Heart left ventricle (tissue), 16 donors: ENCODE measurements at places on chromosomes 7 and 10. TPM values are rescaled to one million over a fixed set of nuclear protein-coding genes. Genes with fewer than 3 reads are reported as not detected.

WNT2 gene
- 1.2 TPM for total RNA-seq

KLF14 gene
- total RNA-seq, result not detected

- H3K4me1 ChIP-seq, result peaks cover 13% of the 10 kb centered on the region
- no peaks in the 10 kb centered on the region for H3K27me3 ChIP-seq
- no peaks in the 10 kb centered on the region for H3K36me3 ChIP-seq
- no peak overlapping the region for H3K4me3 ChIP-seq
- no peak overlapping the region for H3K27ac ChIP-seq
- no peak for DNase-seq
These were observed 225.6 kb upstream of the IGFBP3 start for GRCh38 chr7:46146454-46147255.

- H3K27me3 ChIP-seq, result no peaks in the 10 kb centered on the region
- H3K36me3 ChIP-seq, result no peaks in the 10 kb centered on the region
- DNase-seq, result no peak
- no peak overlapping the region for H3K4me3 ChIP-seq
- H3K27ac ChIP-seq, result no peak overlapping the region
- H3K4me1 ChIP-seq, result no peaks in the 10 kb centered on the region
These were observed 268.0 kb upstream of the SEMA3D start for GRCh38 chr7:85454904-85455303.

- H3K27me3 ChIP-seq, result no peaks in the 10 kb centered on the region
- no peak overlapping the region for H3K4me3 ChIP-seq
- no peak overlapping the region for H3K27ac ChIP-seq
- peaks cover 91% of the 10 kb centered on the region for H3K4me1 ChIP-seq
These were observed 123.1 kb downstream of the NRBF2 start for GRCh38 chr10:63256009-63256773.

DNA sequence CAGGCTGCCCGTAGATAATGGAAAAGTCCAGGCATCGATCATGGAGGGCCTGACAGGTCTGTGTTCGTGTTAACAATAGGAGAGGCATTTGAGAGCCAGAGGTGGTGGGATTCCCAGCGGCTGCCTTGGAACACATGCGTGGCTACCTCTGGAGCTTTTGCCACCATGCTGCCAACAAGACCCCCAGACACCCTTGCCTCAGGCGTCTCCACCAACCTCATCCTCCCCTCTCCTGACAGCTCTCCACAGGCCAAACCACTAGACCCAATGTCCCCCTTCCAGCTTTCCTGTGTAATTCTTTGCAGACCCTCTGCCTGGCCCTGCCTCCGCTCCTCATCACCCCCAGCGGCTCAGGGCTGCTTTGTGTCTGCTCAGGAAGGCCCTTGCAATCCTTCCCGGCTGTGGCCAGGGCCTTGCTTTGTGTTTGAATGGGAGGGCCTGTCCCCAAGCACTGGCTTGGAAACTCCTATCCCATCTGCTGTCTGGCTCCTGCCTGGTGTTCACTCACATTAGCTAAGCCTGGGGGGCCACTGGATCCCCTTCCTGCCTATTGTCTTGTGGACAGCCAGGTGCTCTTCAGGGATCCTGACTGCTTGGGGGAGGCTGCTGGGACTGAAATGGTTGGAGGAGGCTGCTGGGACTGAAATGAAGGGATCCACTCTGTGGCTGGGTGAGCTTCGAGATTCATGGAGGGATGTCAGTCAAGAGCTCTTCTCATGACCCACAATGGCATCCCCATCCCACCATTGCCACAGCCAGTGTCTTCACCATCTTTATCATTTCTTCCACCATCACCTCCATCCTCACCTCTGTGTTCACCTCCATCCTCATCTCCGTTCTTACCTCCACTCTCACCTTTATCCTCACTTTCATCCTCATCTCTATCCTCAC, 60.8 kb upstream of the ELN start:
- no peaks in the 10 kb centered on the region for H3K27me3 ChIP-seq
- no peak overlapping the region for H3K4me3 ChIP-seq
- H3K4me1 ChIP-seq, result no peaks in the 10 kb centered on the region

GRCh38 chr10:71494476-71494875, 97.8 kb downstream of the CDH23 start:
- no peak for DNase-seq
- H3K27me3 ChIP-seq, result no peaks in the 10 kb centered on the region
- no peak overlapping the region for H3K27ac ChIP-seq
- no peaks in the 10 kb centered on the region for H3K36me3 ChIP-seq

DNA sequence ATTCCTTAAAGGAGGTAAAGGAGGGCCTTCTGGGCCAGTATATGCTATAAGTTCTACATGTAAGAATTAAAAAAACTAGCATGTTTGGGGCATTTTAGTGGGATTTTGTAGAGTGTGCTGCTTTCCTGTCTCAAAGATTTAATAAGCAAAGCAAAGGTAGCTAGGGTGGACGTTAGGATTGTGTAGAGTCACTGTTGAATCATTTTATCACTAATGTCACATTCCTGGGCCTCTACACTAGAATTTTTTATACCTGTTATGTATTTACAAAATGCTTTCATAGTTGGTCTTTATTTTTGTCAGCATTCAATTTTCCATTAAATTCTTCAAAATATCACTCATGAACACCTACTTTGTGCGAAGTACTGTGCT, 139.4 kb upstream of the PHYHIPL start:
- no peak overlapping the region for H3K27ac ChIP-seq
- no peaks in the 10 kb centered on the region for H3K36me3 ChIP-seq
- no peak for DNase-seq
- H3K4me1 ChIP-seq, result no peaks in the 10 kb centered on the region
- no peak overlapping the region for H3K4me3 ChIP-seq
